Midbrain (tissue), 1 donor: ENCODE measurements at places on chromosomes 16 and 17.

DNA sequence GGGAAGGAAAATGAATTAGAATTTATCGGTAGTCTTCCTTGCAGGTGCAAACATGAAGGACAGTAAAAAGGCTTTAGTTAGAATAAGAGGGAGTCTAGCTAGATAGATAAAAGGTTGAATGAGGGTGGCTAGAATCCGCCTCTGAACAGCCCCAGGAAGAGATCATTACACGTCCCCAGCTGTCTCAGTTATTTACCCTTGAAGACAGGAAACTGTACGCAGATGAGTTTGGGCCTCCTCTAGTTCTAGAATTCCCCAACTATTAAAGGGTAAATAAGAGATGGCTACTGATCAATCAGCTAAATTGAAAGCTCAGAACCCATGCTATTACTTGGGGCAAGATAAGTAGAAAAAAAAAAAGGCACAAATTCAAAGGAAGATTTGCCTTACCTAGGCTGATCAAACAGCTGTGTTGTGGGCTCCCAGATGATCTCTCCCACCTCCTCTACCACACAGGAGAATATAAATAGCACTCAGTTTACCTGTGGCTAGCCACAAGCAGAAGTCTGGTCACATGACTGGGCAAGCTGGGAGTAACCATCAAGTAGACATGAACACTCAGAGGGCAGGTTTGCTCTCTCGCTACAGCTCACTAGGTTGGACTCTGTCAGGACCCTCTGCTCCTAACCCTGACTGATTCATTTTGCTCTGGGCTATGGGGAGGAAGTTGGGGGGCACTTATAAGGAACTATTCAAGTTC lies 17.0 kb downstream of the FAM117A start:
- DNase-seq, result no peak

- peak; percentile 46 for DNase-seq
Observed at GRCh38 chr17:75130632-75131277, 787 bp downstream of the NT5C start.

DNA sequence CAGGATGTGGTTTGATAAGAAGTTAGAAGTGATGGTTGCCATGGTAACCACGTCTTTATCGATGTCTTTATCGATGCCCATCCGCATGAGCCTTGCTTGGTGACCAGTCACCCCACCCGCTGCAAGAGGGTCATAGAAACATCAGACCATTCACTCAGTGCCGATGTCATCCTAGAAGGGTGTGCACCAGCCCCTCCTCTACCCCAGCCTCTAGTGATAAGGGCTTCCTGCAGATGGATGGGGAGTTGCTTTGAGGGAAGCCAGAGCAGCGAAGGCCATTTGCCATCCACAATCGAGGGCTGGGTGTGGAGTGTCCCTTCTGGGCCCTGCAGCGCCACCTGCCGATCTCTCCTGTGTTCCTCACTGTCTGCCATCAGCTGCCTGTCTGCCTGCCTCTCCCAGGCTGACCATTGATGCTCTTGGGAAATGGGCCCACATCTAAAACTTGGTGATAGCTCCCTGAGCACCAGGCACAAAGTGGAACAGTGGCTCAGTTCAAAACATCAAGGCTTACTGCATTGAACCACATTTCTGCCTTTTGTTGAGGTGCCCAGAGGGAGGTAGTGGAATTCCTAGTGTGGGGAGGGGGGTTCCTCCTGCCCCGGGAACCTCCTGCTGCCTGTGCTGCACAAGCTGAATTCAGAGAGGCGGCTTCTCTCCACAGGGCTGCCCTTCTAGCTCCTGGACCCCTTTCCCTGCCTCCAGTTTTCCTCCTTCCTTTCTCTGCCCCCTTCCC lies 8.9 kb downstream of the CALB2 start:
- no peak for DNase-seq

- DNase-seq, result no peak
Observed at GRCh38 chr16:50634090-50634489, 47.0 kb downstream of the SNX20 start.

GRCh38 chr17:17648762-17649161 lies 32.5 kb upstream of the RAI1 start:
- DNase-seq, result no peak

GRCh38 chr17:57925361-57925990 lies 29.7 kb downstream of the CUEDC1 start:
- DNase-seq, result no peak

GRCh38 chr17:20934288-20934687 lies 108.5 kb downstream of the USP22 start:
- no peak for DNase-seq

- peak; percentile 76 for DNase-seq
Observed at GRCh38 chr17:73645050-73645871, 1.0 kb upstream of the SDK2 start.

DNA sequence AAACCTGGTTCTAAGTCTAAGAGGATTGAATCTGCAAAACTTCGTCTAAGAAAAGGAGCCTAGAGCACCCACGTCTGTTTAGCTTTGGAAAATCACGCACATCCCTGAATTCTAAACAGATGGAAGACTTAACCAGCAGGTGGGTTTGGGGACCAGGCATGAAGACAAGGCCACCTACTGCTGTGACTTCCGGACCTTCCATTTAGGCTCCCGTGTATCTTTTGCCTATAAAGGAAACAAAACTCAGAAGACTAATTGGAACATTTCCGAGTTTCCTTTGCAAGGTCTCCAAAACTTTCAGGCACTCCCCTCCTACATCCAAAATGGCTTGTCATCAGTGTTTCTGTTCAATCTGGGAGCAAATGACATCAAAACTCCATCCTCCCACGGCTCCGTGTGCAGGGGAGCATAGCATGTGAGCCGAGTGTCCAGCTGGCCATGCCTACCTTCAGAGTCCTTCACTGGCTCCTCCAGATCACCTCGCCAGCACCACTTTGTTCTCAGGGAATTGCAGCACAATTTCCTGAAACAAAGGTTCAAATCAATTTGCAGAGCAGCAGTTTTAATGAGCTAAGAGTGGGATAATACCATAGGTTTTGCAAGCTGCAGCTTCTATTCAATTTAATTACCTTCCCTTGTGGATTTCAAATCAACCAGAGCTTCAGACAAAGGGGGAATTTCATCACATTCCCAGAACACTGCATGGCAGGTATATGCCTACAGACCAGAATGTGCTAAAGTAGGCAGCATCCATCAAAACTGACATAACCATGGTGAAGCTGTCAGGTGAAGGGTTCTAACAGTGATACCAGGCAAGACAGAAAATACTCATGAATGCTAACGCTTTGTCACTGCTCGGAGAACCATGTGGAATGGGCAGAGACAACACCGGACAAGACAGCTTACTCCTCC lies 23.5 kb downstream of the CACNG1 start:
- DNase-seq, result no peak

DNA sequence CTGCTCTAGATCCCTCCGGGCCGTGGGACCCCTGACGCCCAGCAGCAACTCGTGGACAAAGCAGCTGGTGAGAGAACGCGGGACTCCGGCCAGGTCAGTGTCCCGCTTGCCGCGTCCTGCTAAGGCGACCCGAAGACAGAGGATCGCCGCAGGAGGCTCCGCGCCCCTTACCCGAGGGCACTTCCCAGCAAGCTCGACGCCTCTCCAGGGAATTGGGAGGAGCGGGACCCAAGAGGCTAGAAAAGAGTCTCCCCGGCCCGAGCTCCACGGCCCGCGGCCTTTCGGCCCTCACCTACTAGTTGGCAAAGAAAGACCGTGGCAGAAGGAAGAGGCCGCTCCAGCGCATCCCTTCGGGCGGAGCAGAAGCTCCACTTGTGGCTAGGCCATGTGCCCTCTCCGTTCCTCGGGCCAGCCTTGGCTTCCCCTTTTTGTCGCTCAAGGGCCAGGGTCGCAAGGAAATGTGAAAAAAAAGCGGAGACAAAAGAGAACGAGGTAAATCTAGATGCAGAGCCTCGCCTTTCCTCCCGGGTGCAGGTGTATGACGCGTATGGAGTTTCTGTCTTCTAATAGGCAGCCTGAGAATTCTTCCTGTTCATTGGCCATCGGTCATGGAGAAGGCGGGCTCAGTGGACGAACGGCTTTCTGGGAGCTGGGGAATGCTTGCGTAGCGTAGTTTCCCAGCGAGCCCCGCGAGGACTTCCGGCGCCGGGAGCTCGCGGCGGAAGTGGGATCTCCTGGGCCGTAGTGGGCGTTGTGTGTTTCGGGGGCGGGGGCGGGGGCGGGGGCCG lies at the start of gene ZNF213:
TSS of gene ZNF213 (plus strand) at position 692 of the 788 bp plus-strand sequence. CDS start 2,252 bp downstream, outside the sequence.
- peak; percentile 97 for DNase-seq

GRCh38 chr17:56891751-56892150 lies 22.1 kb downstream of the TRIM25 start:
- no peak for DNase-seq

GRCh38 chr16:48612611-48613010 lies 2.6 kb upstream of the N4BP1 start:
- no peak for DNase-seq

DNA sequence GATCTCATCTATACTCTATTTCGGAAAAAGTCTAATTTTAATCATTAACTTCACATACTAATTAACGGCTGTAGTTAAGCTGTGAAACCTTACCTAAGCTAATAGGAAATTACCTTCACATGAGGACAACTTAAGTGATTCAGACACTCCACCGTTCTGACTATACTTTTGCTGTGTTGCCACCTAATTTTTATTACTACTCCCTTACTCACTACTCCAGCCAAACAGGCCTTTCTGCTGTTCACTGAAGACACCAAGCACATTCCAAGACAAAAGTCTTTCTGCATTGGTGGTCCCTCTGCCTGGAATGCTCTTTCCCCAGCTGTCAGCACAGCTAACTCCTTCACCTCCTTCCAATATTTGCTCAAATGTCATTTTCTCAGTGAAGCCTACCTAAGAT lies 1.3 kb downstream of the CMTR2 start:
- DNase-seq, result no peak

DNA sequence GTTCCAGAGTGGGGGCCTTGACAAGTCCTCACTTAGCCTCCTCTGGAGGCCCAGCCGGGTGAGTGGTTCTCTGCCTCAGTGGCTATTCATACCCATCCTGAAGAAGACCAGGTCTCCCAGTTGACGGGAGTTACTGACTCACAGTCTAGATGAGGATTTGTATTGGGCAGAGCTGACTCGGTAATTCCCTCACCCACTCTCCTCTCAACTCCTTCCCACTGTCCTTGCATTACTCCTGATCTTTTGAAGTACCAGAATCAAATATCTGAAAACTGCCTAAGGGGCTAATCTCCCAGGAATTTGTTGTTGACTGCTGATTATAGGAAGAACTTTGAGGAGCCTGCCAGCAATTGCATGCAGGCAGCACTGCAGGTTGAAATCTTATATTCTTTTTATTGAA lies 14.2 kb downstream of the SAP30BP start:
- no peak for DNase-seq

DNA sequence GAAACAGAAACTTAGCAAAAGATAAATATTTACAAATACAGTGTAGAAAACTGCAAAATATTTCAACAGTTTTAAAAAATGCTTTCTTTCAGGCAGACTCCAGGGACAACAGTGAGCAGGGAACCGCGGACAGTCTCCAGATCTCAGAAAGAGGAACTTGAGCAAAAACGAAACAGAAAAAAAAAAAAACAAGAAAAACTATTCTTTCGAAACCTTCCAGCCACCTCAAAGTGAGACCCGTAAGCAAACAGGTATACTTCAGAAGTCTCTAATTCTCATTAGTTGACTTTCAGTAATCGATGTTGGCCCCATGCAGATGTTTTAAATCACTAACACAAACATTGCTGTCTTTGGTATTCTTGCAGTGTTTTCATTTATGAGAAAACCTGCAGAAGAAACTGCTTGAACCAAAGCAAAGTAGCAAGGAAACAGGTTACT lies 15.7 kb upstream of the CCL1 start:
- no peak for DNase-seq

- DNase-seq, result no peak
Observed at GRCh38 chr16:4709481-4709880, 16.1 kb downstream of the NUDT16L1 start.

- no peak for DNase-seq
Observed at GRCh38 chr16:175011-175949, 1.2 kb upstream of the HBA1 start.

- DNase-seq, result no peak
Observed at GRCh38 chr17:2063261-2064146, 8.6 kb downstream of the HIC1 start.

DNA sequence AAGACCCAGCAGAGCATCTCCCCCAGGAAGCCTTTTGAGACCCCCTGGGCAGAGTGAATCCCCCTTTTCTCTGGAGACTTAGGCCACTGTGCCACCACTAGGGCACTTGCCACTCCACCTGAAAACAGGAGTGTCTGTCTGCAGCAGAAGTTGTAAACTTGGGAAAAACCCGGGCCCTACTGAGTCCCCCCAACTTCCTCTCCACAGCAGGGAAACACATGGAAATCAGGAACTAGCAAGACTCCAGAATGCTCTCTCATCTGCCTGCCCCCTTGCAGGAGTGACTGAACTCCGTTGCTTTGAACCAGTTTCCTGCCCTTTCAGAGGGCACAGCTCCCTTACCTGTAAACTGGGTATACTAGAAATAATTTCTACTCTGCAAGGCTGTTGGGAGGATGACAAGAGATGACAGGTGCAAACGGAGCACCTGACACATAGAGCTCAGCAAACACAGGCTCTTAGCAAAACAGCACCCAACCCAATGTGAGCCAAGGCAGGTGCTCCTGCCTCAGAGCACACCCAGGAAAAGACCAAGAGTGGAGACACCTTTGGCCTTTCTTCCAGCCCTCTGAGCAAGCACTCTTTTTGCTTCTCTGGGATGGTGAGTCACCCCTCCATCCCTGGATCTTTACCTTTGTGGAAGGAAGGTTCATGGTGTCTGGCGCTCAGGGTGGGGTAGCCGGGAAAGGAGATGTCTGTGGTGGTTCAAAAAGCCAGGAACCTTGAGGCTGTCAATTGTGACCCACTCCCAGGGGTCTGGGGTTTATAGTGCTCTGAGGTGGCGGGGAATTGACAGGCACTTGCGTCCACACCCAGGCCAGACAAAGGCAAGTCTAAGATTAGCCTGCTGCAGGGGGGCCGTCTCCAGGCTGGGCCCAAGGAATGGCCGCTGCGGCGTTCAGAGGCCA lies at the start of gene HCRT:
TSS of gene HCRT (minus strand) at position 740 of the 908 bp plus-strand sequence. CDS start at position 653, 87 bp downstream.
- no peak for DNase-seq

DNA sequence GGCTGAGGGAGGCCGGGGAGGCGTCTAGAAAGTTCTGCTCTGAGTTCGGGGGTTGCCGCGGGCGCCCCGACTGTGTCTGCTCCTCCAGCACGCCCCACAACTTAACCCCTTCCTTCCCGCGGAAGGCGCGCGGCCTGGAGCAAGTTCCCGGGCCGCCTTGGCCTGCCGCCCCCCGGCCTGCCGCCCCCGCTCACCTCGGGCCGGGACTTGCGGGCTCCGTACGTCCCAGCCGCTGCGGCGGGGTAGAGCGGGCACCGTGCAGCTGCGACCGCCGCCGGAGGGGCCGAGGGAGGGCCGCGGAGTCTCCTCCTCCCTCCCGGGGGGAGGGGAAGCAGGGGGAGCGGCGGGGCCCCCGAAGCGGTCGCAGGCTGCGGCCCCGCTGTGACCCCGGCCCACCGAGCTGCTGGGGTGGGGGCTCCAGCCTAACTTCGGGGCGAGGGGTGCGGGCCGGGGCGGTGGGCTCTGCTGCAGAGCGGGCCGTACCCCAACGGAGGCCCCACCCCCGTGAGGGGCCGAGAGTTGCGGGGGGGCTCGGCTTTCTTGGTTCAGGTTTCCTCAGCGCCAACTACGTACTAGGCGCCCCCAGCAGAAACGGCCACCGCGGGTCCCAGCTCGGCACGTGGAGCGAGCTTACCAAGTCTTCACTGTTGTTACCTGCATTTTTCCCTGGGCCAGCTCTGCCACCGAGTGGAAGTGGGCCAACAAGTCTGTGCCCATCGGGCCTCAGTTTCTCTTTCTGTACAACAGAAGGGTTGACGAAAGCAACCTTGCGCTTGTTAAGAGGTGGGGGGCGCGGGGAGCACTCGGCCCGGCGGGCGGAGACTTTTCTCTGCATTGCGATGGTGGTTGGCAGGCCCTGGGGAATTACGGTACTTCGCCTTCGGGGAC lies at the start of gene CCDC102A:
TSS of gene CCDC102A (minus strand) at position 266 of the 888 bp plus-strand sequence. CDS start 7,394 bp downstream, outside the sequence.
- peak; percentile 65 for DNase-seq

- DNase-seq, result no peak
Observed at GRCh38 chr16:60651346-60651745, 1384.9 kb downstream of the CDH8 start.
